ENCODE measurements at places on chromosomes 4 and X.

DNA sequence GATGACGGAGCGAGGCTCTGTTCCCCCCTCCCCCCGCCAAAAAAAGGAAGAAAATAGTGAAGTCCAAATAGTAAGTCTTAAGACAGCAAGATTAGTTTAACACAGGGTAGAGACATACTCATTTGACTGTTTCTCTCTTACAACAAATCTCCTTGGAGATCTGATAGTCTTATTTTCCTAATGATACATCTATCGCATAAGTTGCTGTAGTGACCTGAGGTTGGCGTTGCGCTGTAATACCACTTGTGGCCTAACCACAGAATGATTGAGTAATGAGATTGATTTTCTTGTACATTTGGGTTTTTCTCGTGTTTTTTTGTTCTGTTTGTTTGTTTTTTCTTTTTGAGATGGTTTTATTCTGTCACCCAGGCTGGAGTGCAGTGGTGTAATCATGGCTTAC is 27.2 kb downstream of the OCIAD1 start:
- DNase-seq, result no peak

DNA sequence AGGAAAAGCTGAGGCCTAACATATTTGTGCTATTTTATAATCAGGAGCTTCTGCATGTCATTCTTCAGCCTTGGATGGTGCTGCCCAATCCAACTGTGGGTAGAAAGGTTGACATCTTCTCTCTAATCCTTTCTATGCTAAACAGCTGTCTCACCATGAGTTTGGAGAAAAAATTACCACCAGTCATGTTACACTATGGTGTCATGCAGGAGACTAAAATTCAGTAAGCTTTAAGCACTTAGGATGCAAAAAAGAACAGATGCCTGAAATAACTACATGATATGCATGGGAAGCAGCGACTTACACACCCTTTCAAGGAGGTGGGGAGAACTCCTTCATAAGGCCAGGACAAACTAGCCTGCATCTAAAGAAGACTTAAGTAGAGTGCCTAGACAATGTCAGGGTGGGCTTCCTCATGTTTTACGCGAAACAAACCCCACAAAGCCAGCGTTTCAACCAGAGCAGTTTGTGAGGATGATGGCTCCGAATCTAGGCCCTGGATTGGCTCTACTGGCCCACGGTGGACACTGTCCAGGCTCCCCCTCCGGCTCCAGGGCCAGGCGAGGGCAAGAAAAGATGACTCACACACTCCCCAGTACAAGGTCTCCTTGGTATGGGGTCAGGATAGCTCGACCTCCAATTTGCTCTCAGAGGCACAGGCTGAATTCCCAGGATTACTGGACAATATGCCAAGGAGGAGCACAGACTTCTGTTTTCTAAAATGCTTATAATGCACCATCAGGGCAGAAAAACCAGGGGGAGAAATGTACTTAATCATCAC is 45.1 kb downstream of the STX18 start:
- no peak for DNase-seq

DNA sequence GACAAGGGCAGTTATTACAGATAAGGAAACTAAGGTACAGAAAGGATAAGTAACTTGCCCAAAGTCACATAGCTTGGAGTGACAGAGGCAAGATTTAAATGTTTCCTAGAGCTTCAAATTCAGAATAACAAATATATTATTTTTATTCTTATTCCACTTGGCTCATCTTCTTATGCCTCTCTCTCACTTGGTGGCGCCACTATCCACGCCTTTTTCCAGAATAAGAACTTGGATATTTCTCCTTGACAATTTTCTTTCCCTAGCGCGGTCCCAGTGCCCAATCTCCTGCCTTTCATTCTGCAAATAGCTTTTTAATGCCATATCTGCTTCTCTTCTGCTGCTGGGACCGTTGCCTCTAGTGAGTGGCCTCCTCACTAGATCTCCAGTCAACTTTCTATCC is 78.5 kb downstream of the MSN start:
- DNase-seq, result no peak

GRCh38 chr4:14345356-14345775 is 656.9 kb upstream of the CPEB2 start:
- DNase-seq, result no peak

DNA sequence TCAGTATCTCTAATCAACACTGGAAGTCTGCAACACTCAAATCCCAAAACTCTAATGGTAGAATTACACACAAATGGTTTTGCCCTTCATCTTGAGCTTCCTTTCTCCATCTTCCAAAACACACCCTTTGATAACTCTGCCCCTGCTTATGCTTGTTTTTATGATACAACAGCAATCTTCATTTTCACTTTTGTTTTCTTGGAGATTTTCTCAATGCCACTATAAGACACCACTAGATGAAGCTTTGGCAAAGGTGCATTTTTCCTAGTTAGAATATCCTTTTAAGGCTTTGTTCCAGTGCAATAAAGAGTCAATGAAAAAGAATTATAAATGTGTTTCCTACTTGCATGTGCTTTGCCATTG is 472.4 kb upstream of the NWD2 start:
- DNase-seq, result no peak

Data from CD8-positive, alpha-beta memory T cell (primary cell).